ENCODE measurements at places on chromosomes 4 and X.

DNA sequence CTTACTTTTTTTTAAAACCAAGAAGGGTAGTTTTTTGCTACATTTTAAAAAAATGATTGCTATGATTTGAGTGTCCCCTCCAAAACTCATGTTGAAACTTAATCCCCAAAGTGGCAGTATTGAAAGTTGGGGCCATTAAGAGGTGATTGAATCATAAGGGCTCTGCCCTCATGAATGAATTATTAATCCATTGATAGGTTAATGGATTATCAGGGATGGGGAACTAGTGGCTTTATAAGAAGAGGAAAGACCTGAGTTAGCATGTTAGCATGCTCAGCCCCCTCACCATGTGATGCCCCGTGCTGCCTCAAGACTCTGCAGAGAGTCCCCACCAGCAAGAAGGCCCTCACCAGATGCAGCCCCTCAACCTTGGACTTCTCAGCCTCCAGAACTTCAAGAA lies 31.0 kb downstream of the SMIM43 start:
- peak; percentile 23 for DNase-seq

DNA sequence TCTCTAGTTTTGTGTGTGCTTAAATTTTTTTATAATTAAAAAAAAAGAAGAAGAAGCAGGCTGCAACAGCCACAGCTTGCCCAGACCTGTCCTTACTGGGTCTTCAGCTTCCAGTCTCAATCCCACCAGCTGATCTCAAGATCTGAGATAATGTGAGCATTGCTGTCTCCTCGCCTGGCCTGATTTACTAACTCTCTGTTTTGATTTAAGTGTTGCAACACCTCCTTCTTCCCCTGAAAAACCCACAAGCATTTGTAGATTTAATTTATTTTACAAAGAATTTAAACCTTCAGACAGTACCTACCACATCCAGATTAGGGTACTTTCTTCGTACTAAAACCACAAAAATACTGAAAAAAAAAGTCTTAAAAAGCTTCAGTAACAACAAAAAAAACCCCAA lies 38.0 kb downstream of the FAM241A start:
- no peak for DNase-seq

DNA sequence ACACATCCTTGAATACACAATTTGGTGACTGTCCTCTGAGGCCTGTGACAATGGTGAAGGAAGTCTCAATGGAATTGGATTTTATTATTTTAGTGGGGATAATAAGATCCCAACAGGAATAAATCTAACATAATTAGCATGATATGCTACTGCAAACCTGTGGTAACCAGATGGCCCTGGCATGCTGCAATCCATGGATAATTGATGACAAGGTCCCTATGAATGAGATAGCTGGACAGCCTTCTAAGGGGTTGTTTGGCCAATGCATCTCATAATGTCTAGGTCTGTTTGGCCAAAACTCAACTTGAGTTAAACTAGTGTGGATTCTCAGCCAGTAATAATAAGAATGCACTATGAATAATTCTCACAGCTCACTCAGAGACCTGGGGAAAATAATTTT lies 145.3 kb upstream of the GALNTL6 start:
- no peak for DNase-seq

GRCh38 chrX:155841232-155841631 lies 39.9 kb upstream of the VAMP7 start:
- DNase-seq: peak; percentile 1

GRCh38 chr4:71614621-71615020 lies 169.3 kb downstream of the GC start:
- DNase-seq: no peak

GRCh38 chrX:123185721-123186120 lies 1.6 kb downstream of the GRIA3 start:
- DNase-seq: no peak

DNA sequence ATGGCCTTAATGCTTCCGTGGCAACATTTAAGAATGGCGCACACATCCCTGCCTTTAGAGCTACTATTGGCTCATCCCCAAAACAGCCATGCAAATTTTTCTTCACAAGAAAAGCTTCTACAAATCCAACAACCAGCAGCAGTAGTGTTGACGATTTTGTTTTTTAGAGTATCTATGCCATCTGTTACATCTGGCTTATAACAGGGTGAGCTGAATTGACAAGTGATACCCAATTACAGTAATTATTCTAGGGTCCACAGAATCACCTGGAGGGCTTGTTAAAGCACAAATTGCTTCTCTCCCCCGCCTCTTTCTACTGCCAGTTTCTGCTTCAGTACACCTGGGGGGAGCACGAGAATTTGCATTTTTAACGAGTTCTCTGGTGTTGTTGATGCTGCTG lies 34.1 kb downstream of the DCHS2 start:
- no peak for DNase-seq

GRCh38 chrX:40209951-40210617 lies 112.3 kb upstream of the BCOR start:
- peak; percentile 72 for DNase-seq

GRCh38 chr4:72352711-72353110 lies 216.3 kb downstream of the ADAMTS3 start:
- no peak for DNase-seq

DNA sequence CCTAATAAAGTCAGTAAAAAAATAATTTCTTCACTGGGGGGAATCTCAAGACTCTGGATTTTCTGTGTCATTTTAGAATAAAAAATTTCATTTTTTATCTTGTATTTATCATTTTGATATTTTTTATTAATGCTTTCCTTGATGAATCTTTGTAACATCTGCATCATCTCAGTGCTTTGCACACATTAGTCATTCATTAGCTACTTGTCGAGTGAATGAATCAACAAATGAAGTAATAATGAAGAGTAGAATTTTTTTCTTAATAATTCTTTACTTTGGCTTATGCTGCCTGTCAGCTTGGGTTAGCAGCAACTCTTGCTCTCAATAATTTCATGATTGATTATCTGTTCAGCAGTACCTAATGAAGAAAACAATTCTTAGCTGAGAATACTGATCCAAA lies 530.8 kb downstream of the GRXCR1 start:
- no peak for DNase-seq
